Fibroblast of villous mesenchyme (primary cell): ENCODE measurements at places on chromosomes 16 and 17. TPM values are rescaled to one million over a fixed set of nuclear protein-coding genes. Genes with fewer than 3 reads are reported as not detected.

GRCh38 chr17:349666-350065, 2.9 kb downstream of the RPH3AL start:
- DNase-seq, result peak; percentile 58

DNA sequence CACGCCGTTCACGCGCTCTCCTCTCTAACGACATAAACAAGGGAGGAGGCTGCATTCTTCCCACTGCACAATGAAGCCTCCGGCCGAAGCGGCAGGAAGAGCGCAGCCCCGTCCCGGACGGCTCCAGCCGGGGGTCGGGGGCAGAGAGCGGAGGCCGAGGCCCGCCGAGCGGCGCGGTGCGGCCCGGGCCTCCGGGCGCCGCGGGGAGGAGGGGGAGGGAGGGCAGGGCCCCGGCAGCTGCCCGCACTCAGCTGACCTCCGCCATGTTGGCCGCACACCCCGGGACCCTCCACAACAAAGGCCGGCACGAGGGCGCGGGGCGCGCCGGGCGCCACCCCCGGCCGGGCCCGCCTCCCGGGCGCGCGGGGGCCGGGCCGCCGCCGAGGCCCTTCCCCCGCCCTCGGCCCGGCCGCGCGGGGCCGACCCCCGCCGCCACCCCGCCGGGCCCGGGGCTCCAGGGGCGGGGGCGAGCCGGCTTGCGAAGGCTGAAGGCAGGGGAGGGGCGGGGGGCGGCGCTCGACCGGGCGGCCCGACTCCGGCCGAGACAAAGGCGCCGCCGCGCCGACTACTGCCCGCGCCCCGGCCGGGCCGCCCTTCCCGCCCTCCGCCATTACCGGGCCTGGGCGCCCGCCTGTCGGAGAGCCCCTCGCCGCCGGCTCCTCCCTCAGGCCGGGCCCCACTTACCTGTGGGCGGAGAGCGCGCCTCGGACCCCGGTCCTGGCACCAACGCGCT, 527 bp downstream of the SIAH1 start:
- DNase-seq, result peak; percentile 67

GRCh38 chr17:69525920-69526841, 111.7 kb downstream of the MAP2K6 start:
- DNase-seq, result peak; percentile 74

TMEM114 gene
- not detected in 2 replicates for total RNA-seq

- no peak for DNase-seq
Observed at GRCh38 chr17:82157046-82158035, 55.3 kb downstream of the CCDC57 start.

DNA sequence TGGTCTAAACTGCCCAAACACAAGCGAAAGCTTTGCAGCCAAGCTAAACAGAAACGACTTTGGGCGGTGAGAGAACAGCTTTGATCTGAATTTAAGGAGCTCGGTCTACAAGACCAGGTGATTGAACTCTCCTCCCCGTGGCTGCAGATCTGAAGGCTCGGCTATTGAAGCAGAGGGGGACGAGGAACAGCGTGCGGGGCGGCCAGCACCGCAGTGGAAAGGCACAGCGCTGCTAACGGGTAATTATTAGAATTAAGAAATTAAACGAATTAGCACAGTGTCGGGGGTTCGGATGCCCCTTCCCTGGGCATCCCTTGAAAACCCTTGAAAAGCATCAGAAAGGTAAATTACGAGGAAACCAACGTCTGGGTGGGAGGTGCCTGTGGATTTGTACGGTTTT, 431 bp downstream of the TEKT3 start:
- no peak for DNase-seq

DNA sequence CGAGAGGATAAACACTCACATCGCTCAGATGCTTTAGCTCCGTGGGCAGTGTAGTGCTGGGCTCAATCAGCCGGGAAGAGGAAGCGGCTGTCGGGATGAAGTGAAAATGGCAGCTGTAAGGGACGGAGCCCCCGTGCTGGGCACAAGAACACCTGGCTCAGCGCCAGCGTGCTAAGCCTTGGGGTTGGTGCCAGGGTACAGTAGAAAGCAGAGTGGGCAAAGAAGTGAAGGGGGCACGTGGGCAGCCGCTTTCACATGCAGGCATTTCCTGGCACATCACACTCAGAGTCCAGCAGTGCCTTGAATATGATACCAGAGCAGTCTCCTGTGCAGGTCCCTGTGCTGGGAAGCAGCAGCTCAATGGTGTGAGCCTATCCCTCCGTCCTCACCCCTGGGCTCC, 51.1 kb upstream of the FOXF1 start:
- DNase-seq, result no peak

ABCC12 gene
- total RNA-seq, result under 0.01 TPM in 1 of 2 replicates, not detected in the other

PDILT gene
- total RNA-seq, result not detected in 2 replicates

- DNase-seq, result peak; percentile 68
Observed at GRCh38 chr16:81657224-81657623, 121.9 kb upstream of the PLCG2 start.

DNA sequence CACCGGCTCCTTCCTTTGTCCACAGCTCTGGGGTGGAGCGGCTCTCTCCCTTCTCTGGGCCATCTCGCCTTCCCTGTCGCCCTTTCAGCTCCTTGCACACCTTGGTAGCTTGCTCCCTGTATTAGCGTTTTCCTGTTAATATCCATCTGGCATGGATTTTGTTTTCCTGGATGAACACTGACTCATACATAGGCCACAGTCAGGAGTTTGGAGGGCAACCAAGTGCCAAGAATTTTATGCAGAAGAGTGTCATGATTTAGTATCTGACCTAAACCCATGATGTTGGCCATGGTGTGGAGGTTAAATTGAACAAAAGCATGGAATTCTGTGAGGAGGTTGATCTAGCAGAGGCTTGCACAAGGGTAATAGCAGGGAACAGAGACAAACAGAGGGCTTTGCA, 180.9 kb downstream of the AIPL1 start:
- no peak for DNase-seq

KARS1 gene
- 139 and 157 TPM in 2 replicates for total RNA-seq

DNA sequence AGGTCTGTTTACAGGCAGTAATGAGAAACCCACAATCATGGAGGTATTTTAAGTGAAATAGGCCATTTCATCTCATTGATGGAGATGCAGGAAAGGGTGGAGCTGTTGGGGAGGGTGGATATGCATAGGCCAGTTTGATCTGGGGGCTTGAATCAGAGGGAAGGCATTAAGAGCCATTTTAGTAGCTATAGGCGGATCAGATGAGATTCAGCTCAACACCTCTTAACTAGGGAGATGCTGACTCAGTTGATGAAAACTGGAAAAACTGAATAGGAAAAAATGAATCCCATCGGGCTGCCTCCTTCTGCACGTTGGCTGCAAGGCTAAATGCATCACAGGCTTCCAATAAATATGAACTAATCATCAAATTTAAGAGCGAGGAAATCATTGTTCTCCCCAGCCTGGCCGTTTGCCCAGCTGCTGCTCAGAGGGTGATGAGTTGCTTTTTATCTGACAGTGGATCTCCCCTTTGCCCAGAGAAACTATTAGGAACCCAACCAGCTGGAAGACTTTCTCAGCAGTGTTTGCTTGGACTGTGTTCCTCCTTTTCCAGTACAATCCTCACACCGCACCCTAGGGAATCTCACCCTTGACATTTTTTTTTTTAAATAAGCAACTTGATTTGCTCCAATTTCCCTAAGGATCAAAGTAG, 149.6 kb downstream of the SOX9 start:
- peak; percentile 3 for DNase-seq
